ENCODE measurements at places on chromosomes 4 and X.

- H3K27me3 ChIP-seq = no peaks in the 10 kb centered on the region
- H3K4me1 ChIP-seq = peaks cover 22% of the 10 kb centered on the region
- H3K27ac ChIP-seq = peak overlapping the region; percentile 80
- peak overlapping the region; percentile 61 for H3K4me3 ChIP-seq
Observed at GRCh38 chrX:50643525-50644137, 170.4 kb downstream of the SHROOM4 start.

DNA sequence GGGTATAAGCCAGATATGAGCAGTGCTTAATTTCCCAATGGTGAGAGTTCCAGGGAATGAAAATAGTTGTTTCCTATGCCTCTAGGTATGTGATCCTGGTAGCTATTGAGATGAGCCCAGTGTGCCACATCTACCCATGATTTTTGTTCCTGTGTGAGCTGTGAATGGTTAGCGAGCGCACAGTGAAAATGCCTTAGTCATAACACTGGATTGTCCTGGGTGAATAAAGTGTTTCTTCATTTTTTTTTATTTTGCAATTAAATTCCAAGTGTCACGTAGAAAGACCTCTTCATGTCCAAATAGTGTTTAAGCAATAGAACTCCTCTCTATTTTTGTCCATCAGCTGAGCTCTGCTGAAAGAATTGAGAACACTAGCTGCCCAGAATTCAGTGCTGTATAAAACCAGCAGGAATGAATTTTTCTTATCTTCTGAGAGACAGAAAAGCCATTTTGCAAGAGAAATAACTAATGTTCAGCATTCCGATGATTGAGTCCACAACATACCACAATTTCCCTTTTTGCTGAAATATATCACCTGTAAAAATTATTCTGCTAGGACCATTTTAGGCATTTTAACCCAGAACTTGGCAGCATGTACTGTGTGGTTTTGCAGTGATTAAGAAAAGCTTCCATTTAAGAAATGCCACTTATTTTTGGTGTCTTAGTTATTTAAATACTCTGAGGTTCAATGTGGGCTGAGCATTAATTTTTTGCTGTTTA is 5.6 kb downstream of the MAOA start:
- peak overlapping the region; percentile 63 for H3K27ac ChIP-seq
- DNase-seq = no peak
- H3K4me1 ChIP-seq = peaks cover 32% of the 10 kb centered on the region
- H3K4me3 ChIP-seq = peak overlapping the region; percentile 21
- no peaks in the 10 kb centered on the region for H3K27me3 ChIP-seq
- no peaks in the 10 kb centered on the region for H3K36me3 ChIP-seq

- no peaks in the 10 kb centered on the region for H3K27me3 ChIP-seq
- H3K4me1 ChIP-seq = peaks cover 70% of the 10 kb centered on the region
- DNase-seq = no peak
Observed at GRCh38 chr4:39045827-39046221, 13.6 kb upstream of the TMEM156 start.

GRCh38 chr4:111499706-111500105 is 645.5 kb upstream of the FAM241A start:
- H3K4me1 ChIP-seq = no peaks in the 10 kb centered on the region
- H3K4me3 ChIP-seq = no peak overlapping the region
- H3K36me3 ChIP-seq = no peaks in the 10 kb centered on the region
- no peak overlapping the region for H3K27ac ChIP-seq

GRCh38 chr4:55925241-55925640 is 23.5 kb upstream of the CEP135 start:
- H3K27me3 ChIP-seq = no peaks in the 10 kb centered on the region
- no peak overlapping the region for H3K27ac ChIP-seq
- no peak overlapping the region for H3K4me3 ChIP-seq
- H3K4me1 ChIP-seq = no peaks in the 10 kb centered on the region

DNA sequence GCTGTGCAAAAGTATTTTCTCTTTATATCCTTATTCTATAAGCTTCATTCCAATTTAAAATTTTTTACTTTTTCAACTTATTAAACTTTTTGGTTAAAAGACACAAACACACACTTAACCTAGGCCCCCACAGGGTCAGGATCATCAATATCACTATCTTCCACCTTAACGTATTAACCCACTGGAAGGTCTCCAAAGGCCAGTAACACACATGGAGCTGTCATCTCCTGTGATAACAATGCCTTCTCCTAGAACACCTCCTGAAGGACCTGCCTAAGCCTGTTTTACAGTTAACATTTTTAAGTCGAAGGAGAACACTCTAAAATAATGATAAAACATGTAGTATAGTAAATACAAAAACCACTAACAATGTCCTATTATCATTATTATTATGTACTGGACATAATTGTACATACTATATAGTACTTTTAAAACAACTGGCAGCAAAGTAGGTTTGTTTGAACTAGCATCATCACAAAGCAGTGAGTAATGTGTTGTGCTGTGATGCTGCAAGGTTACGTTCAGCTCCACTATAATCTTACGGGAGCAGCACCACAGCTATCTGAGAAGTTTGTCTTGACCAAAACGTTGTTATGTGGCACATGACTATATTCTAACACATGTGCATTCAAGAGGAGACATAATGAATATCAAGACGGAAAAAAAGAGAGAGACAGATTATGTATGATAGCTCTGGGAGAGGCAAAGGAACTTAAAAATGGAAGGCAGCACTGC is 33.7 kb downstream of the DHX15 start:
- H3K27ac ChIP-seq = no peak overlapping the region
- H3K4me3 ChIP-seq = no peak overlapping the region
- peaks cover 45% of the 10 kb centered on the region for H3K36me3 ChIP-seq
